ENCODE measurements at places on chromosomes 2 and 18.

DNA sequence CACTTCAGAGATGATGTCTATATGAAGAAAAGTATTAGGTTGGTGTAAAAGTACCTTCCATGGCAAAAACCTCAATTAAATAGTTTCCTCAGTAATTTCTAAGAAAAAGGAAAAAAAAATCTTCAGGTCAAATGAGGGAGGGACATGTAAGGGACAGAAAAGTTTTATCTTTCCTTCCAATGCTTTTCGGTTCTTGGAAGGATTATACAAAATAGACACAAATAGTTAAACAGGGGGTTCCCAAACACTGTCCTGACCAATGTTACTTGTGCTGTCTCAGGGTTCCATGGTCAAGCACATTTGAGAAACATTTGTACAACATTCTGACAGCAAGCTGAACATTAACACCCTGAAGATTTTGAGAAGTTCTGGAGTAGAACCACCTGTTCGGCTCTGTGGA, 22.0 kb downstream of the ERMN start:
- no peak for DNase-seq

- DNase-seq = no peak
Observed at GRCh38 chr2:103810875-103811274, 1043.0 kb upstream of the POU3F3 start.

DNA sequence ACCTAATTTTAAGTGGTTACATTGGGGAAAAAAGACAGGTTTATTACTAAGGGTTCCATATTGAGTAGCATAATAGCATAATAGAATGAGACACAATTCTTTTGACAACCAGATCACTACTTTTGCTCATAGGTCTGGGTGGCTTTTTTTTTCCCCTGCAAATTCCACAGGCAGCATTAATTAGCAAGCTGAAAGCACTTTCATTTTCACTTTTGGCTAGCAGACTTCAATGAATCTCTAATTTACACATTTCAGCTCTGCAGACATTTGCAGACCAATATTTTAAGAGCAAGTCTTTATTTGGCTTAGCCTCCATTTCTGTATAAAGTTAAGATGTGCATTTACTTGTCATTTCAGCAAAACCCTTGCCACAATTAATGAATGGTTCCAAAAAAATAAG, 185.5 kb downstream of the NOL4 start:
- DNase-seq = no peak

- DNase-seq = no peak
Observed at GRCh38 chr2:118309257-118309945, 221.1 kb downstream of the INSIG2 start.

- no peak for DNase-seq
Observed at GRCh38 chr2:233256048-233256447, 4.6 kb downstream of the ATG16L1 start.

DNA sequence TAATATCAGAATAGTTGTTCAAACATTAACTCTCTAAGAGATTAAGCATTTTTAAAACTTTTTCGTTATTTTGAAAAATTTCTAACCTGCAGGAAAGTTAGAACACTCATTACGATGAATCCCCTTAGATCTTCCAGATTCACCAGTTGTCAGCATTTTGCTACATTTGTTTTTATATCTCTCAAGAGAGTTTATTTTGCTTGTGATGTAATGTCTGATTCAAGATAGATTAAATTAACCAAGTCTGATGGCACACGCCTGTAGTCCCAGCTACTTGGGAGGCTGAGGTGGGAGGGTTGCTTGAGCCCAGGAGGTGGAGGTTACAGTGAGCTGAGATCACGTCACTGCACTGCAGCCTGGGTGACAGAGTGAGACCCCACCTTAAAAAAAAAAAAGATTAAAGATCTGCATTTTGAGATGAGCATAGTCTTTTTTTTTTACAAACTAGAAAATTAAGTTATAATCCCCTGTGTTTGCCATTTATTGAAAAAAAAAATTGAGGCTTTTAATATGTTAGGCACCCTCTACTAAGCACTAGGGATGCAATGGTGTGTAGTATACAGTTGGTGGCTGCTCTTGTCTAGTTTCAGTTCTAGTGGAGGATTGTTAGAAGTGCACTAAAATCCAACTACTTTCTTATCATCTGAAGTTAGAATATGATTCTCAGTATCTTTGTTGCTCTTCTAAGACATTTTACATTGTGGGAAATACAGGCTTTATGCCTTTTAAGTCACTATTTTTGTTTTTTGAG, 20.9 kb downstream of the RAB10 start:
- no peak for DNase-seq

DNA sequence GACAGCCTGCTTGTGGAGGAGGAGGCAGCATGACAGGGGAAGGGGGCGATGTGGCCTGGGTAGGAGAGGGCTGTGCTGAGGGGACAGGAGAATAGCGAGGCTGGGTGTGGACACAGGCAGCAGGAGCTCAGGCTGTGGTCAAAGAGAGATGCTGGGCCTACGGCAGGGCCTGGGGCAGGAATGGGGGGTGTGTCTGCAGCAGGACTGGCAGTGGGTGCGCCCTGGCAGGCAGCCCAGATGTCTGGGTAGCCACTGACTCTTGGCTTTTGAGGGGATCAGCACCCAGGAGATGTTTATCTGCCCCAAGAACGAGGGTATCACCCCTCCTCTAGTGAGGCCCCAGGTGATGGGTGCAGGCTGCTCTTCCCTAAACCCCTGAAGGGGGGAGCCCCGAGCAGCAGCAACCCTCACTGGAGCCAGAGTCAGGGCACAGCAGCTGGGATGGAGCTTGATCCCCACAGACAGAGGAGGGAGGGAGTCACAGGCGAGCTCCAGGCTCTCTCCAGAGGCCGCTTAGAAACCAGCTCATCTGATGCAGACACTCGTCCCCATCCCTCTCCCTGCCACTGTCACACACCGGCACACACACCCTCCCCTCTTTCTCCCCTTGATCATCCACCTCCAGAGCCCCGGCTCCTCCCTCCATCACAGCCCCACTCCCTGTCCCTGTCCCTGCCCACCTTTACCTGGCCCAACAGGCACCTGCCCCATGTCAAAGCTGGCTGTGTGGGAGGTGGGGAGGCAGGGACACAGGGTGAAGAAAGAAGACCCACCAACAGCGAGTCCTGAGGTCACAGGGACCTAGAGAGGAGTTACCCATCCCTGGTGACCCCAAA, 29.8 kb upstream of the TNS1 start:
- DNase-seq = no peak

- peak; percentile 42 for DNase-seq
Observed at GRCh38 chr2:50491541-50492476, 540.1 kb downstream of the NRXN1 start.

DNA sequence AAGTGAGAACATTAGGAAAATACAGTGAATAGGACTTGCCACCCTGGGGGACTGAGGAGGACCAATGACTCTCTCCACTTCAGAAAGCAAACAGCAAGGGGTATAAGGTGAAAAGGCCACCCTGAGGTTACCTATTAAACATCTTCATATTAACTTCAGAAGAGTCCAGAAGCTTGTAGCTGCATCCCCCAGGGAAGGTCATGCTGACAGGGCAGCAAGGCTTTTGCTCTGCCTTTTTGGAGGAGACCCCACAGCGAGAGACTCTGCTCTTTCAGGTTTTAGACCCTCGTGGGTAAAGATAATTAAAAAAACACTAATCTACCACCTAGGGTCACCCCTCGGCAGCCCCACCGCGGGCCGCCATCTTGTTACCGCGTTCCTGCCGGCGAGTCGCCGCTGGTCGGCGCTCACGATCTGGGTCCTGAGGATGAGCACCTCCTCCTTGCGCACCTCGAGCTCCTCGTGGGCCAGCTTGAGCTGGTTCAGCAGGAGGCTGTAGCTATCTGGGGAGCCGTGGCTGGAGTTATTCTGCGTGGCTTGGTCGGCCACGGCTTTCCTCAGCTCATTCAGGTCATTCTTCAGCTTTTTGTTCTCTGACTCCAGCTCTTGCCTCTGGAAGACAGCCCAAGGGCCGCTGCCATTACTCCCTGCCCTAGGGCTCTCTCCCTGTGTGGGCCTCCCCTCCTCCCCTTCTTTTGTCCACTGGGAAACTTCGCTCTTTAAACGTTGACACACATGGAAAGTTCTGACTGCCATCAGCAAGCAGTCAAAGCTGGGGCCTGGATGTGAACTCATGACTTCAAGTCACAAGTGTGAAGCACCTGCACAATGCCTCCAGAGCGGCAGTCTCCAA, 50.7 kb upstream of the ACAA2 start:
- no peak for DNase-seq

DNA sequence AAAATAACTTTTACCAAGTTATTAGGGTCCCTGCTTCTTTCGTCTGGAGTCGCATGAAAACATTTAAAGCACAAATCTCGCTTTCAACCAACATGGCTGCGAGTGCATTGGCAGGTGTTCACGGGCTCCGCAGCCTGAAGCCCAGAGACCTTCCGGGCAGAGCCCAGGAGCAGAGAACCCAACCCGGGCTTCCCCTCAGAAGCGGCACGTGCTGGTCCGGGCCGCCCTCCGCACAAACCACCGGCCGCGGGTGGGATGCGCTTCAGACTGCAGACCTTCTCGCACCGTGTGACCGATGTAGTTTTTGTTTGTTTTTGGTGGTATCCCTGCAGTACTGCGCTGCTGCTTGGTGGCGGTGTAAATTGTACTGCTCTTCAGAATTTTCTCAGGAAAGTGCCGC, 105.6 kb upstream of the TPO start:
- DNase-seq = no peak

GRCh38 chr2:40279001-40279400, 172.9 kb downstream of the SLC8A1 start:
- no peak for DNase-seq

DNA sequence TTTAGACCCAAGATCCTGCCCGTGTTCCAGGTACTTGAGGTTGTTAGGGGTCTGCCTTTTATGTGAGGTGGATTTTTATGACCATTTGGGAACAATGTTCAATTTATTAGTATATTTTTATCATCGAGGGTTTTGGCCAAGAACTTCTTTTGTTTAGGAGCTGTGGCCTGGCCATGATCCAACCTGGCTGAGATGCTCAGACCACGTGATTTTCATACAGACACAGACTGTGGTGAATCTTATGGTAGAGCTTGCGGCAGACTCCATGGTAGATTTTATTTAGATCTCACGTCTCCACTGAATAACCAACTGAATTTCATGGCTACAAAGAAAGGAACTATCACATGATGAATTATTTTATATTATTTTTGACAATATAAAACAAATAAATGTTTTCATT, 405.5 kb upstream of the VWC2L start:
- DNase-seq = no peak

DNA sequence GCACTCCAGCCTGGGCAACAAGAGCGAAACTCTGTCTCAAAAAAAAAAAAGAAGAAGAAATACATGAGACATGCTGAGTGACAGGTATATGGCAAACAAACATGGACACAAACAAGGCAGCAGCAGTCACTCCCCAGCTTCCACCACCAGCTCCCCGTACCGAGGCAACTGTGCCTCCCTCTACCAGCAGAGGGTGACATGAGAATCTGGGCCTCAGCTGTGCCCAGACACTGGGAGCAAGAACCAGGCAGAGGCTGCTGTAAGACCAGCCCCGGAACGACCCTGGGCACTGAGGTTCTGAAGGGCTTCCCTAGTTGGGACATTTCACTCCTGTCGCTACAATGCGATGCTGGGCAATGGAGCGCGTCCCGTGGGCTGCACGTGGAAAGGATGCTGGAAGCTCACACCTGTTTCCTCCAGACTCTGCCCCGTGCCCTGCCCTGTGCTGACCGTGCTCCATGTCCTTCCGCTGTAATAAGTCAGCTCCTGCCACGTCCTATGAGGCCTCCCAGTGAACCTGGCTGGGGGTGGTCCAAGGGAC, 37.1 kb downstream of the BOK start:
- DNase-seq = no peak

DNA sequence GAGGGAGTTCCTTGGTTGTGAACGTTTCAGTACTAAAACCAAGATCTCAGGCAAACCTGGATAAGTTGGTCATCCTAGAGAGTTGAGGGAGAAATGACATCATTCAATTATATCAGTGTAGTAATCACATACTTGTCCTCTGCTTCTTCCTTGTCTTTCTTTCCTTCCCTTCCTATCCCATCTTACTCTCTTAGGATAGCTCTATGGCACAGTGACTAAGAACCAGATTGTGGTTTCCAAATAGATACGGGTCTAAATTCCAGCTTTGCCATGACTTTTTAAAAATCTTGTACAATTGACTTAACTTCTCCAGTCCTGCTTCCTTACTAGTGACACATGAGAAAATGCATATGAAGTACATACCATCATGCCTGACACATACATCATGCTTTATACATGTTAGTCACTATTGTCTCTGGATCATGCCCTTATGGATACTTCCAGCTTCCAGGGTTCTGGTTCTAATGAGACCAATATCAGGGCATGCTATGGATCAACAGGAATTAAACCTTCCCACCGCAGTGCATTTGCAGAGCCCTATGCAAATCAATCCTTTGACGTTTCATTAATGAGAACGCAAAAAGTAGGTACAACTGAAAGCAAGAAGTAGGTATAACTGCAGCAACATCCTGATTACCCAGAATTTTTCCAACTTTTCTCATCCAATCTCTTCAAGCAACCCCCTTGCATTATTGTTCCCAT, 168.0 kb upstream of the KLF7 start:
- no peak for DNase-seq

DNA sequence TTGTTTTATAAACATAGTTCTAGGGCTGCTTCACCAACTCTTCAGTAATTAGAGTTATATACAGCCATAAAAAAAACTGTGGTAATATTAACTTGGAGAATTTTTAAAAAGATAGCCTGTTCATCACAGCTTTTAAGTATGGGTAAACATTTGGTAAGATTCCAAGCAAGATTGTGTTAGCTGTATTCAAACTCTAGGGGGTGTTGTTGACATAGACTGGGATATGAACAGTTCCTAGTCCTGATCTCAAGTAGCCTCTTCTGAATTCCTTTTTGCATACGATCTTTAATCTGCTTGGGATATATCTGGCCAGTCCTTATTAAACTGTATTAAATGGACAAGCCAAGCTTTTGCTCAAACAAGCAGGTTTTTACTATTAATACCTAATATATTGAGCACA, 13.4 kb downstream of the NOP58 start:
- no peak for DNase-seq

- no peak for DNase-seq
Observed at GRCh38 chr2:69200107-69200520, 186.9 kb downstream of the GFPT1 start.

DNA sequence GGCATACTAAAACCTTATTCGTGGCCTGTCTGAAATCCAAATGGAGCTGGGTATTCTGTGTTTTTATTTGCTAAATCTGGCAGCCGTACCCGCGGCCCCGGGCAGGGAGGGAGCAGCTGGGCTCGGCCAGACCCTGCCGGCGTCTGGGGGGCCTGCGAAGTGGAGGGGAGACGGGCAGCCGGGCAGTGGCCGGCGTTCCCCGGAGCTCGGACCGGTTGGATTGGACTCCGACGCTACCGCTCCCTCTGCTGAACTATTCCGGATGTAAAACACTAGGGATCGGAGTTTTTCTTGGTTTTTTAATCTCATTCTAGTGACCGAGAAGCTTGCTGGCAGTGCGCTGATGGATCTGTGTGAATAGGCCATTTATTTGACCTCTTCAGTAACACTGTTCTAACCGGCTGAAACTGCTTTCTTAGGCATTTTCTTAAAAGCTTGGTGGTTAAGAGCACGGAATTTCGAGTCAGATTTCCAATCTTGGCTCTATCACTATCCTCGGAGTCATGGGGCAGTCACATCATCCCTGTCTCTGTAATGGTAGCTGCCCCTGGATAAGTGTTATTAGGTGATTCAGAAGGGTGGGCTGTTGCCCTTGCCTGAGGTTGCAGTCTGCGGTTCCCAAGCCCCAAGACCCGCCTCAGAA, 694 bp downstream of the UNC50 start:
- DNase-seq = no peak
